ENCODE measurements at places on chromosomes 2 and 18.

DNA sequence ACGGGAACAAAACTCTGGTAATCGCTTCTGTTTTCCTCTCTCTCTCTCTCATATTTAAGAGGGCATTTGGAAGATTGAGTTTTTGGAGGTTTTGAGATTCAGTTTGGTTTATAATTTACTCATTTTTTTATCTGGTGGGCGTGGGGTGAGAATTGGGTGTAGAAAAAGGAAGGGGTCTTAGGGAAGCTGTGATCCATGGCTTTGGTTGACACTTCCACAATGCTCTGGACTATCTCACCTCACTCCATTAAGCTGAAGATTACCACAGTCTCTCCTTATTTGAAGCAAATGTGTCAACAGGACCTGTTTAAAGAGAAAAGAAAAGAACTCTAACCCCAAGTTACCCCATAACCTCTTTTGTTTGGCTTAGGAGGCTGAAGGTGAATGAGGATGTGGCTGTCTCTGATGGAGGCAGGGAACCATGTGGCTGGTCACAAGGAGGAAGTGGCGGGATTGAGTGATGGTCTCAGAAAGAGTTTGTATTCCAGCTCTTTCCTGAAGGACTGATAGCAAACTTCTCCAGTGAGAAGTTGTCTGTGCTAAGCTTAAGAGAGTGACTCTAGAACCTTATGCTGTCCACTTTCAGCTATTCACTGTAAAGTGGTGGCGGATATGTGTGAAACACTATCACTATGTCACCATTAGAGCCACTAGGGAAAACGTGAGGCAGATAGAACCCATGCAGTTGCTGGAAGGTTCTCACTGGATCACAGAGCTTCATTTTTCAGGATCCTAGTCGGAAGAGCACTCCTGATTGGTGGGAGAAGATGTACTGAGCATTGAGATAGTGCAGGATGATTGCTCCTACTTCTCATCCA, 934 bp downstream of the ZNF804A start:
- no peak for DNase-seq

DNA sequence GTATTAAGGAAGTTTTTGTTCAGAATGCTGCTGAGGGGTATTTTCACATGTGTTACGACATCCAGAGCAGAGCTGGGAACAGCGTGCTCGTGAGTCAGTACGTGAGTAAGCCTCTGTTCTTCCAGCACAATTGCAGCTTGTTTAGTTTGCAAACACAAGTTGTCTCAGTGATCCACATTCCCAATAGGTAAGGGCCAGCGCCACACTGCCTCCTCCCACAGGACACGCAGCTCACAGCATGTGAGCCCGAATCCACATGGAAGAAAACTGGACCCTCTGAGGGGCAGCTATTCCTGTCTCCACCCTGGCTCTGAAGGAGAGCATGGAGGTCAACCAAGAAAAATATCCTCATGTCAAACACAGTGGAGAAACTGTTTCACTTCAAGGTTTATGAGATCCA, 173.9 kb upstream of the PID1 start:
- DNase-seq: peak; percentile 26

DNA sequence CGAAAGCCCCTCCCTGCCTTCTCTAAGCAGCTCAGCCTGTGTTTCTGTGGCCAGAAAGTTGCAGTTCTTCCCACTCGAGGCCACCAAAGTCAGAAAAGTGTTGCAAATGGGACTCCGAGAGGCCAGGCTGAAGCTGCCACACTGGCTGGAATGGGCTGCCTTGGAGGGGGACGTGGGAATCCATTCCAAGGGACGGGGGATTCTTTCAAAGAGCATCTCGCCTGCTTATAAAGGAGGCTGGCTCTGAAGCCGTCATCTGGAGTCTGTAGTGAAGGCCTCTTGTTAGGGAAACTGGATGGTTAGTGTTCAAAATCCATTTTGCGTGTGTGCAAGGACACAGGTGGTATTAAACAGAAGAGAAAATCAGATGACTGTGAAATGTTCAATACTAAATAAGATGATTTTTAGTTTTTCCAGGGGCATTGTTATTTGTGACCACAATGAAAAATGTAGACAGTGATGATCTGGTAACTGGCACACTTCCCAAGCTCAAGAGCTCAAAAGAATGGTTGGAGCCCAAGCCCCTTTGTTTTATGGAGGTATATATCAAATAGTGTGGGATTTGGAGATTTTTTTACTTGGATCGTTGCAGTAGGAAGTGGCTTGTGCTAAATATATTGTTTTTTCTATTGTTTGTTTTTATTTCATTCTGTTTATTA, 782 bp downstream of the FAM228B start:
- no peak for DNase-seq

- no peak for DNase-seq
Observed at GRCh38 chr18:23635283-23636070, 27.2 kb downstream of the ANKRD29 start.

DNA sequence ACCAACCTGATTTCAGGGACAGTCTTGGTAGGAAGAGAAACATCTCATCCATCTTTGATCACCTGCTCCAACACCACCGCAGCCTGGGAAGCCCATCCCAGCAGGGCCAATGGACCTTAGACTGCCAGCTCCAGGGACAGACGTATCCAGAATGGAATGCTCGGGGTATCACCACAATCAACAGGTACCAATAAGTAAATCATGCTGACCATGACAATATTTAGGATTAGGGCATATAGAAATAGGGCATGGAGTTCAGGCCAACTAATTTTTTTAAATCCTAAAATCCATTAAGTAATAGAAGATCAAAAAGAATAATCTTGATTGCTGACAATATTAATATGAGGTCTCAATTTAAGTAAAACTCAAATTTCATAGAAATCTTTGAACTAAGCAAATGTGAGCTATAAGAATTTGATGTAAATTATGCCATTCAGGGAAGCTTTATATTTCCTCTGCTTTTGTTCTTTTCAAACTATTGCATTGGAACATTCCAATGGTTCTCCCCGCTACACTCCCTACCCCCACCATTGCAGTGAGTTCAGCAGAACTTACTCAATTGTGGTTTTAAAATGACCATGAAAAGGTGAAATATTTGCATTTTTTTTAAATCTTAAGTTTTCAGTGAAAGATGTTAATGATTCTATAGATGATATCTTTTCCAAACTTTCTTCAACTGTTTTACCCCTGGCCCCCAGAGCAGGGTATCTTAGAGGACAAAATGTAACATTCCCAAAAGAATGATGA, 138.6 kb downstream of the DNER start:
- no peak for DNase-seq

GRCh38 chr2:224798180-224798579, 82.0 kb upstream of the CCDC195 start:
- DNase-seq: no peak

DNA sequence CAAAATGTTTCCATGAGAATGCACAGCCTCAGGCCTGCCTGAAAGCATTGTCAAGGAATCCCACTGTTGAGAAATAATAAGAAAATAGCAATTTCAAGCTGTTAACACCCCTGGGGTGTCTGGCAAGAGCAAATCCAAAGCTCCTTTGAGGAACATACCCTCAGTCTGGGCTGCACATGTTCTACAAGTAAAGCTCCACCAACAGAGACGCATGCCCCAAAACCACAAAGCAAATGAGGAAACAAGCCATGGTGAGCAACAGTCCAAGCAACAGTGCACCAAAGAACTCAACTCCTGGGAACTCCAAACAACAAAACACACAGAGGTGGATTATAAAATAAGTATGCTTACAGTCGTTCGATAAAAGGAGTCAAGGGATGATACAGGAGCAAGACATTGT, 40.3 kb downstream of the CYP27C1 start:
- DNase-seq: no peak

- no peak for DNase-seq
Observed at GRCh38 chr2:99876956-99877355, 265.4 kb downstream of the AFF3 start.

DNA sequence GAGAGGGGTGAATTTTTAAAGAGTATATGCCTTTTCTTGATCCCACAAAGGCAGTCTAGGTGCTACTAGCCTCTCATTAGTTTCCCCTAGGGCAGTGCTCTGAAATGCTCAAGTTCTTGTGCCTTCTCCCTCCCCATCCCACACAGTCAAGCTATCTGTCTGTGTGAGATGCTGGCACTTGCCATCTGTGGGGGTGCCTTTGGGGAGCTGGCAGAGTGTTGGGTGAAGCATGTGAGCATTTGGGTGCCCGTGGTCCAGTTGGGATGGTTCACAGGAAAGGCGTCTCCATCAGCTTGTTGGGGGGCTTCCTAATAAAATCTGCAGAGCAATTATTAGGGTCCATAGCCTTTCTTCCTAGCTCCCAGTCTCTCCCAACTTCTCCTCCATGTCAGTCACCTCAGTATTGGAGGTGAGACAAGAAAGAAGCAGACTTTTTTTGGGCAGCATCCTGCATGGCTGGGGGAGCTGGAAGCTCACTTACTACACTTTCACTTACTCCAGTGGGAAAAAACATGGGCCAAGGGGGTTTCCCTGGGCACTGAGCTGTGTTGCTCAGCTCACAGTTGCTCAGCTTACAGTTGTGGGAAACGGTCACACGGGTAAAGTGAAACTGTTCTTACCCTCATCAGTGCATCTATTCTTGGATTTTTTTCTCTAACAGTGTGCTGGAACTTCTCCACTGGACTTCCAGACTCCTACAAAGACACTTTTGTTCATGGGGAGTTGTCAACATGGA, 29.3 kb downstream of the COLEC11 start:
- DNase-seq: no peak

DNA sequence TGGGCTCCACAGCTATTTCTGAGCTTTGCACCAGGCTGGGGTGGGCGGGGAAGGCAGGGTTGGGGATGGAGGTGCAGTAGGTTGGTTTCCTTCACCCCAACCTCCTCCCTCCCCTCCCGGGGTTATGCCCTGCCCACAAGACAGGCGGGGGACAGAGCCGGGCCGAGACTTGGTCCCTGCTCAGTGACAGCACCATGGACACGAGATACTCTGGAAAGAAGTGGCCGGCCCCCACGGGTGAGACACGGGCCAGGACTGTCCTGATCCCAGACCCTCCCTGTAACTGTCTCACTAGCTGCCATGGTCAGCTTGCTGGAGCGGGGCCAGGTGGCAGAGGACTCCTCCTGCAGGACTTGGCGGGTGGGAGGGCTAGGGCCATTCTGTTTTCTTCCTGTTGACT, 59.7 kb downstream of the DYSF start:
- no peak for DNase-seq

- DNase-seq: no peak
Observed at GRCh38 chr2:149544692-149545091, 42.9 kb downstream of the MMADHC start.

DNA sequence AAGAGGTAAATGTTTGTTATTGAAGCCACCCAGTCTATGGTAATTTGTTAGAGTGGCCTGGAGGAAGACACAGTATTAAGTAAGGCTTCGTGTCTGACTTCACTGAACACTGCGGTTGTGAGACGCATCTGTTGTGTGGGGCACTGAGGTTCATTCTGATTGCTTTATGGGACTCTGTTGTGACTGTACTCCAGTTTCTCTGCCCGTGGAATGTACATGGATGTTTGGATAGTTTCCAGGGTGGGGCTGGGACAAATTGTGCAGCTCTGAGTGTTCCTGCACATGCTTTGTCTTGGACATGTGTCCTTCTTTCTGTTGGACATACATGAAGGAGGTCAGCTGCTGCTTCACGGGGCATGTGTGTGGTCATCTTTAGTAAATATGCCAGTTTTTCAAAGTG, 58.6 kb downstream of the ODC1 start:
- no peak for DNase-seq

DNA sequence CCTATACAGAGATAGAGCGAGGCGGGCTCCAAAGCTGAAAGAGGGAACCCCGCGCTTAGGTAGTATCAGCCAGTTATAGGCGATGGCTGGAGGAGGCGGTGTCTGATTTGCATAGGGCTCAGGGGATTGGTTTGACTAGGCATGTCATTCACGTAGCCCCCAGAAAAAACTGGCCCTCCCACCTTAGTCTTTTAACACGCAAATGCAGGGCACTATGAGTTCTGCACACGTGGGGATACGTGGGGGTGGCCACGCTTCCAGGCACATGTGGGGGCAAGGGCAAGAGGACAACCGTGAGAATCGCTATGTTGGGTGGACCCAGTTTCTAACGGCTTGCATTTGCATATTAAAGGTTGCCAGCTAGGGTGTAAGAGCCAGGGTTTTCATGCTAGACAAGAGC, 56.7 kb upstream of the MSTN start:
- peak; percentile 18 for DNase-seq

DNA sequence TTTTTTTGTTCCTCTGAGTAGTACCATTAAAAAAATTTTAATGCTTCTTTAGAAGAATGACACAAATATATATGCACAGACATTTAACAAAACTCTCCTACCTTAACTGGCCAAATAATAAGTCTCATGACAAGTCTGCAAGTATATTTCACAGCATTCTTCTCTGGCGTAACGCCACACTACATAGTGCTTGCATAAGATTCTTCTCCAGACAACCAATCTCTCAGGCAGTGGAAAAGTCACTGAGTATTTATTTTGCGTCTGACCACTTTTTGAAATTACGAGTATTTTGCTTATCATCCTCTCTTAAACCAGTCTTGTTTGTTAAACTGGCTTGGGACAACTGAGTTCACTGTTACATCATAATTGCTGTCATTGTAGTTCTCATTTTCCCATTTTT, 749.2 kb downstream of the ADCYAP1 start:
- DNase-seq: no peak

All from thyroid gland (tissue), 4 donors.